ENCODE measurements at places on chromosomes 2 and 18.
A peak's percentile ranks its signal among the peaks of the same experiment; 100 is the strongest.

GRCh38 chr2:170375192-170375591 lies 197.2 kb downstream of the MYO3B start:
- no peak overlapping the region for H3K27ac ChIP-seq
- no peak overlapping the region for H3K4me3 ChIP-seq
- H3K36me3 ChIP-seq, result no peaks in the 10 kb centered on the region

GRCh38 chr2:110674620-110675555 lies 3.0 kb downstream of the BUB1 start:
- DNase-seq, result no peak
- H3K27ac ChIP-seq, result no peak overlapping the region
- H3K27me3 ChIP-seq, result no peaks in the 10 kb centered on the region
- H3K4me3 ChIP-seq, result no peak overlapping the region

DNA sequence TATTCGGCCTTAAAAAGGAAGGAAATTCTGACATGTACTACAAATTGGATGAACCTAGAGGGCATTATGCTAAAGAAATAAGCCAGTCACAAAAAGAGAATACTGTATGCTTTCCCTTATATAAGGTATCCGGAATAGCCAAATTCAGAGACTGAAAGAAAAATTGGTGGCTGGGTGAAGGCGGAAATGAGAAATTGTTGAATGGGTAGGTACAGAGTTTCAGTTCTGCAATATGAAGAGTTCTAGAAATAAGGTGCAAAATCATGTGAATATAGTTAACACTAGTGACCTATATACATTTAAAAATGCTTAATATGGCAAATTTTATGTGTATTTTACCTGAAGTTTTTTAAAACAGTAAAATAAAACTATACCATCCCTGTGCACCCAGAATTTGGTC lies 43.1 kb downstream of the RMP24 start:
- H3K36me3 ChIP-seq, result no peaks in the 10 kb centered on the region
- no peaks in the 10 kb centered on the region for H3K4me1 ChIP-seq
- no peak overlapping the region for H3K27ac ChIP-seq
- no peaks in the 10 kb centered on the region for H3K27me3 ChIP-seq
- DNase-seq, result no peak
- no peak overlapping the region for H3K4me3 ChIP-seq

GRCh38 chr18:45059695-45060094 lies 379.0 kb downstream of the SETBP1 start:
- no peaks in the 10 kb centered on the region for H3K36me3 ChIP-seq
- H3K27me3 ChIP-seq, result no peaks in the 10 kb centered on the region

DNA sequence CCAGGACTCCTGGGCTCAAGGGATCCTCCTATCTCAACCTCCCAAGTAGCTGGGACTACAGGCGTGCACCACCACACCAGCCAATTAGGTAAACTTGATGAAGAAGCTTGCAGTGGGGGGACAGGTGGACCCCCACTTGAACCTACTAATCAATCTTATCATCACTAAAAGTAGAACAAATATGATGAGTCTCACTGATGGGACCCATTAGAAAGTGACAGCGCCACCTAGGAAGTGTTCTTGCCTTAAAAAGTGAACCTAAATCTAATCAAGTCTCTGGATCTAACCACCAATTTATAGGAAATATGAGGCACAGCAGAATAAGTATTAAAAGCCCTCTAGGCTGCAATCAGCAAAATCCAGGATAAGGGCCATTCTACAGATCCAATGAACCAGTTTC lies 79.2 kb downstream of the BIN1 start:
- no peaks in the 10 kb centered on the region for H3K36me3 ChIP-seq
- no peaks in the 10 kb centered on the region for H3K27me3 ChIP-seq
- no peak for DNase-seq
- no peak overlapping the region for H3K4me3 ChIP-seq

DNA sequence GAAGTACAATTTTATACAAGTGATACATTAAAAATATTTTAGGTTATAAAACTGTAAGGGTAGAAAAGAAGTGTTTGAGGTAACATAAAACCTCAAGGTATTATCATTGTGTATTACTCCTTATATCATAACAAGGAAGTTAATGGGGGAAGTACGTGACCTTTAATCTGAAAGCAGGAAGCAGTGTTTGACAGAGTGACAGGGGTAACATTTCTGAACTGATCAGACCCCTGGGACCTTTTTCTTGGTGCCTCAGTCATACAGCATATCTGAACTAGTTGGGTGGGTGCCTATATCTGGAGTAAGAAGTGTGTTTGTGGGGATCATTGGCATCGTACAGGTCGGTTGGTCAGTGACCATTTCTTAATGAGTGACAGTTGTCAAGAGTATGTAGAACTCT lies 43.0 kb downstream of the MALT1 start:
- no peaks in the 10 kb centered on the region for H3K4me1 ChIP-seq
- peaks cover 4% of the 10 kb centered on the region for H3K36me3 ChIP-seq
- no peak overlapping the region for H3K27ac ChIP-seq

- no peaks in the 10 kb centered on the region for H3K27me3 ChIP-seq
- DNase-seq, result no peak
- H3K36me3 ChIP-seq, result peaks cover 6% of the 10 kb centered on the region
Measured at GRCh38 chr2:138536302-138536701, 34.7 kb downstream of the SPOPL start.

GRCh38 chr2:231926761-231927565 lies 767 bp upstream of the NPPC start:
- H3K36me3 ChIP-seq, result no peaks in the 10 kb centered on the region
- DNase-seq, result peak; percentile 28
- H3K27ac ChIP-seq, result no peak overlapping the region

- DNase-seq, result no peak
- no peaks in the 10 kb centered on the region for H3K27me3 ChIP-seq
- H3K36me3 ChIP-seq, result no peaks in the 10 kb centered on the region
Measured at GRCh38 chr2:139099721-139100120, 319.5 kb upstream of the NXPH2 start.

DNA sequence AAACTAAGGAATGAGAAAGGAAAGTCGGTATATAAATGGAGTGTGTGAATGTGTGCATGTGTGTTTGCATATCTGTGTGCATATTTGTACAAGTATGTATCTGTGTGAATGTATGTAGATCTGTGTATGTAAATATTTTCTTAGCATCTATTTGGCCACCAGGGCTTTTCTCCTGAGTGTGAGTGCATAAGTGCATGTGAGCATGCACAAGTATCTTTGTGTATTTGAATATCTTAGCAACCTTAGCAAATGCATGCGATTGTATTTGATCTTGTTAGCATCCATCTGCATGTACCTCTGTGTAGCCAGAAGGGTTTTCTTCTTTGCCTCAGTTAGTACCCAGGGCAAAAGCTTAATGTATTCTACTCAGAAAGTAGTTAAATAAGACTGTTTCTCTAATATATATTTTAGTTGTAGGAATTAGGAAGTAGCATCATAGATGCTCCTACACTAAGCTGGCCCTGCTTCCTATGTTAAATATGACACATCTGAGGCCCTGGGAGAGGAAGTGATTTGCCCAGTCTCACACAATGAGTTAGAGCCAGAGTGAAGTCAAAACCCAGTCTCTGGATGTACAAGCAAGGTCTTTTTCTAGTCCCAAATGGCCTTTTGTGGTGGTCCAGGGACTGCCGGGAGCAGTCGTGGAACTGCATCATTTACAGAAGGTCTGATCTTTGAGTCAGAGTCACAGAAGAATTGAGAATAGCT lies 9.2 kb downstream of the FKBP1B start:
- no peak overlapping the region for H3K4me3 ChIP-seq
- H3K27ac ChIP-seq, result no peak overlapping the region
- DNase-seq, result no peak
- H3K4me1 ChIP-seq, result no peaks in the 10 kb centered on the region
- H3K27me3 ChIP-seq, result no peaks in the 10 kb centered on the region
- no peaks in the 10 kb centered on the region for H3K36me3 ChIP-seq

DNA sequence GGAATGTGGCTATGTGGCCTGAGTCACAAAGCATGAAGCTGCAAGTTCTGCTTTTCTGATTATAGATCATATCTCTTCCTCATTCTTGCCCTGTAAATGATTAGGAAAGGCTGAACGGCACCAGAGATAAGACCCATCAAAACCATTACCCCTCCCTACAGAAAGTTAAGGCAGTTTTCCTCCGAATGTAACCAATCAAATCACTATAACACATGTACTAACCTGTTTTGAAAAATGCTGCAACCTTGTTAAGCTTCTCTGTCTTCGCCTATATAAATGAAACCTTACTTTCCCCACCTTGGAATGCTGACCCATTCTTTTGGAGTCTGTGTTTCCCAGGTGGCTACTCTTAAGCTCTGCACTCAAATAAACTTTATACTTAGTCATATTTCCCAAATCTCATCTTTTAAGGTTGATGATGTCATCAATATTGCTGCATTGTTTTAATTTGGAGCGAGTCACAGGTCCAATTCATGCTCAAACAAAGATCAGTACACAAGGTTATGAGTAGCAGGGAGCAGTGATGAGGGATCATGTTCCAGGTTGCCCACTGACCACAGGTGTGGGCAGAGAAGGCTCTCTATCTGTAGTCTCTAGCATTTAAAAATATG lies 662.3 kb downstream of the IRS1 start:
- no peak overlapping the region for H3K27ac ChIP-seq
- no peaks in the 10 kb centered on the region for H3K27me3 ChIP-seq
- H3K36me3 ChIP-seq, result no peaks in the 10 kb centered on the region
- H3K4me3 ChIP-seq, result no peak overlapping the region
- no peak for DNase-seq

- no peak overlapping the region for H3K4me3 ChIP-seq
- no peak overlapping the region for H3K27ac ChIP-seq
- H3K4me1 ChIP-seq, result peaks cover 4% of the 10 kb centered on the region
- no peak for DNase-seq
- H3K27me3 ChIP-seq, result no peaks in the 10 kb centered on the region
Measured at GRCh38 chr2:84962917-84963316, 8.0 kb upstream of the KCMF1 start.

DNA sequence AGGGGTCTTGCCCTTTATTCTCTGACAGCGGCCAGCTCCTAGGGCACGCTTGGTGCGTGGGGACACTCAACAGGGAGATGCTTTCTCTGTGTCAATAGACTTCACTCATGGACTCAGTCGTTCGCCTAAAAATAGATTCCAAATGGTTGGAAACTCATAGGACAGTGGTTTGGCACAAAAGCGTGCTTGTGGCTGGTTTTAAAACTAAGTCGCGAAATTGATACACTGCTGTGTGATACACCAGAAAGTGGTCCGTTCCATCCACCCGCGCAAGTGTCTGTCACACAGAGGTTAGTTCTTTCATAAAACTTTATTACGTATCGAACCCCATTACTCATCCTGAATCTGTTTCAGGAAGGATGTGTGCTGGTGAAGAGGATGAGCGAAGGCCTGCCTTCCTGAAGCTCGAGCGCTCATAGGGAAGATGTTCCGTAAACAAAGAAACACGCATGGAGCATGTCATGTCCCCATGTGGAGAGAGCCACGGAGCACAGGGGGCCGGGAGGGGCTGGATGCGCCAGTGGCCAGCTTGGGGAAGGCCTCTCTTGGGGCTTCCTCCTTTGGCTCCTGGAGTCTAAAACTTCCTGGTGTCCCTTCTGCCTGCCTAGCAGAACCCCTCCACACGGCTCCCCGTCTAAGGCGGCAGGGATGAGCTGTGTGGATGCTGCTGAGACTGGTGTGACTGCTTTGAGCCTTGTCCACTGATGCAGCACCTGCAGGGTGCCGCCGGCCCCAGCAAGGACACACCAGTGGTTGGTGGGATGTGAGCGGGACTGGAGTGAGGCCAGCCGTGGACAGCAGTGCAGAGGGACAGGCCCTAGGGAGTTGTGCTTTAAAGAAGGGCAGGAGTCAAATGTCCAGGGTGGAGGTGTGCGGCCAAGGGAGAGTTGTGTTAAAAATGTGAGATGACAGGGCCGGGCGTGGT lies 207.2 kb downstream of the GBX2 start:
- DNase-seq, result no peak
- no peaks in the 10 kb centered on the region for H3K4me1 ChIP-seq
- no peaks in the 10 kb centered on the region for H3K27me3 ChIP-seq
- H3K4me3 ChIP-seq, result no peak overlapping the region
- no peak overlapping the region for H3K27ac ChIP-seq

GRCh38 chr18:10660179-10660884 lies 134.5 kb downstream of the NAPG start:
- DNase-seq, result peak; percentile 88
- no peak overlapping the region for H3K4me3 ChIP-seq
- no peaks in the 10 kb centered on the region for H3K27me3 ChIP-seq
- no peaks in the 10 kb centered on the region for H3K4me1 ChIP-seq

DNA sequence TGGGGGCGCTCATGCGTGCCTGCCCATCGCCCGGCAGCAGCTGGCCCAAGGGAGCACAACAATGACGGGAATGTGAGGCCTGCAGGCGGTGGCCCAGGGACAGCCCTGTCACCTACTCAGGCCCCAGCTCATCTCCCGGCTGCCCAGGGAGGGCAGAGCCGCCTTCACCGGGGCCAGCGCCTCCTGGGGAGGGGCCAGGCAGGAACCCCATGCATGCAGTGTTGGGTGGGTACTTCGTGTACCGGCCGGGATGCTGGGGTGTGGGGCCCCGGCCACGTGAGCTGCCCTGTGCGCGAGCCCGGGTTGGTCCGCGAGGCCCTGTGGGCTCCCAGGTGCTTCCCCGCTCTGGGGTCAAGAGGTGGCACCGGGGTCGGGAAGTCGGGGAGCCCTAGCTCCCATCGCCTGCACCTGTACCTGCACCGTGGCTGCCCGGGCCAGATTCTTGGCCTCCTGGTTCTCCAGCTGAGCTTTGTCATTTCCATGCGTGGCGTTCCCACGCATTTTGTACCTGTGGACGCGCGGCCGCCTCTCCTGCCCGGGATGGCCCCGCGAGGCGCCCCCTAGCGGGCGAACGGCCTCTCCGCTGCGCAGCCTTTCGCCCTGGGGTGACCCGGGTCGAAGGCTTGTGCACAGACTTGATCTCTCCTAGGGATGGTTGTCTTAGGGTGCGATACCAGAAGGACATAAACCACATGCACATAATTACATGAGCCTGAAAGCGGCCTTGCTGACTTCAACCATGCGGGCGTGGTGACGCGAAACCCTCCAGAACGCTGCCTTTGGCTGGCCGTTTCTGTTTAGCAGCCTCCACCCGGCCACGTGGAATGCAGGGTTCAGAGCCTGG lies 950 bp downstream of the KLHL30 start:
- H3K4me3 ChIP-seq, result no peak overlapping the region
- H3K4me1 ChIP-seq, result peaks cover 23% of the 10 kb centered on the region
- no peaks in the 10 kb centered on the region for H3K36me3 ChIP-seq
- peak overlapping the region; percentile 50 for H3K27ac ChIP-seq
- H3K27me3 ChIP-seq, result no peaks in the 10 kb centered on the region
- no peak for DNase-seq

- H3K36me3 ChIP-seq, result no peaks in the 10 kb centered on the region
- no peaks in the 10 kb centered on the region for H3K27me3 ChIP-seq
- DNase-seq, result peak; percentile 39
- peak overlapping the region; percentile 16 for H3K27ac ChIP-seq
- no peak overlapping the region for H3K4me3 ChIP-seq
- peaks cover 22% of the 10 kb centered on the region for H3K4me1 ChIP-seq
Measured at GRCh38 chr2:74037379-74037860, 52.7 kb downstream of the TET3 start.

- no peaks in the 10 kb centered on the region for H3K4me1 ChIP-seq
- H3K36me3 ChIP-seq, result no peaks in the 10 kb centered on the region
- no peak for DNase-seq
- no peaks in the 10 kb centered on the region for H3K27me3 ChIP-seq
- H3K4me3 ChIP-seq, result no peak overlapping the region
Measured at GRCh38 chr2:104952976-104953375, 84.9 kb upstream of the MRPS9 start.

GRCh38 chr18:48059455-48060010 lies 129.1 kb upstream of the SMAD2 start:
- DNase-seq, result peak; percentile 49
- no peaks in the 10 kb centered on the region for H3K36me3 ChIP-seq
- peaks cover 5% of the 10 kb centered on the region for H3K27me3 ChIP-seq
- no peak overlapping the region for H3K4me3 ChIP-seq
- H3K27ac ChIP-seq, result no peak overlapping the region
- peaks cover 7% of the 10 kb centered on the region for H3K4me1 ChIP-seq
